Head of caudate nucleus (tissue), 42 donors: ENCODE measurements at places on chromosomes 7 and 10.

DNA sequence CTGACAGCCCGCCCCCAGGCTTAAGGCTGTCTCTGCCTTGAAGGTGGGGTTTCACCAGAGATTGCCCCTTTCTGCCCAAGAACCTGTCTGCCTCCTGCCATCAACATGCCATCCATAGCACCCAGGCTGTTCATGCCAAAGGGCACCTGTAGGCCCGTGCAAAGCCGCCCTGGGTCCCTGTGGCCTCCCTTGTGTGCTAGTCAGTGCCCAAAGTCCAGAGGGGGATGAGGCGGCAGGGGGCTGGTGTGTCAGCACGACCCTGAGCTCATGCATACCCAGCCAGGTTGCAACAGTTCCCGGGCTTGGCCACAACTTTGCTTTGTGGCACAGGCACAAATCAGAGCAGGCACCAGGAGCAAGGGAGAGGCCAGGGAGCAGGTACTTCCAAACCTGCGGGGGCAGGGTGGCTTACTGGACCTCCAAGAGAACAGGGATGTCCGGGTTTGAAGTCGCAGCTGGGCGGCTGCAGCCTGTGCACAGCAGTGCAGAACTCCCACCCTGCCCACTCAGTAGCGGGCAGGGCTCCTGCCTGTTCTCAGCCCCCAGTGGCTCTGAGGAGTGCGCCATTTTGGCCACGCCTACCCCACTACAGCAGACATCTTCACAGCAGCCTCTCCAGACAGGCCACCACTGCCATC, 671.1 kb upstream of the GRM3 start:
- DNase-seq, result no peak

- DNase-seq, result peak; percentile 84
Observed at GRCh38 chr10:80158598-80159127, 26.1 kb downstream of the PLAC9 start.

DNA sequence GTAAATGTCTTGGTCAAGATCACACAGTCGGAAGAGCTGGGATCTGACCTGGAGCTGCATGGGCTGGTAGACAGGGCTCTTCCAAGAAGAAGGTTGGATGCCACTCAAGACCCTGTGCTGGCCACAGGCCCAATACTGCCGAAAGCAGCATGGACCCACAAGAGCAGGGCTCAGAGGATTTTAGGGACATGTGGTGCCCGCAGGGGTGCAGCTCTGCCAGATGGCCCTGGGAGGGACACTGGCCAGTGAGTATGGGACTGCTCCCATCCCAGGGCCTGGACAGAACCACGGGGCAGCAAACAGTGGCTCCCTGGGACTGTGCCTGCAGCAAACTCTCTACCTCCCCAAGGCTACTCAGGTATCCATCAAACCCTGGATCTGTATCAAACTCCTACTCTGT, 12.4 kb downstream of the MAT1A start:
- no peak for DNase-seq

- no peak for DNase-seq
Observed at GRCh38 chr10:73798927-73799560, 12.4 kb downstream of the NDST2 start.

- no peak for DNase-seq
Observed at GRCh38 chr7:100856871-100857282, 4.4 kb downstream of the SLC12A9 start.

DNA sequence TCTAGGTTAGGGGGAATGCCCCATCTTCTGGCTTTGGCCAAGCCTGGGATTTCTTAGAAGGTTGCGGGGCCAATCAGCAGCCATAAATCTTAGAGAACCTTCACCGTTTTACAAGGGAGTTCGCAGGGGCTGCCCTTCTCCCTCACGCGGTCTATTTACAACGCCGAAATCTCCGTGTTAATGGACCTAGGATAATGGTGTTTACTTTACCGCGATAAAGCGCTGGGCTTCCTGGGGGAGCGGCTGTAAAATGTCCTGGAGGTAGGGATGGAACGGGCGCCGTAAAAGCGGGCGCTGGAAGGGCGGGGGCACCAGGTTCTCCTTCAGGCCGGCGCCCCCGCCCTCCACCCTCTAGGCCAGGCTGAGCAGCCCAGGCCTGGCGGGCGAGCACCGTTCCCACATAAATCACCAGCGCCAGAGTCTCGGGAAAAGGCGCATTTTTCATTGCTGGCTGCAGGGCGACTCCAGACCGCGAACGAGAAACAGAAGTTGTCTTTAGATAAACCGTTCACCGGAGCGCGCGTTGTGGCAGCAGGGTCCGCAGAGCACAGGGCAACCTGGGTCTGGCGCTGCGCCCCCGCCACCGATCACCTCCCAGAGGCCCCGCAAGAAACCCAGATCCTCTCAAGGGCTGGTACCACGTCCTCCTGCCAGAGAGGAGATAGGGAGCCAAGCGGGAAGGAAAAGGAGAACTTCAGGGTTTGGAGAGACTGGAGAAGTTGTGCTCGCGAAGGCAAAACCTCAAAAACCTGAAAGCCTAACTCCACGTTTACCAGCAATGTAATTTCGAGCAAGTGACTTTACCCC, 12.5 kb upstream of the NKX2-3 start:
- no peak for DNase-seq

GRCh38 chr7:121777672-121778071, 95.3 kb upstream of the PTPRZ1 start:
- no peak for DNase-seq
